ENCODE measurements at places on chromosomes 13 and 19.

DNA sequence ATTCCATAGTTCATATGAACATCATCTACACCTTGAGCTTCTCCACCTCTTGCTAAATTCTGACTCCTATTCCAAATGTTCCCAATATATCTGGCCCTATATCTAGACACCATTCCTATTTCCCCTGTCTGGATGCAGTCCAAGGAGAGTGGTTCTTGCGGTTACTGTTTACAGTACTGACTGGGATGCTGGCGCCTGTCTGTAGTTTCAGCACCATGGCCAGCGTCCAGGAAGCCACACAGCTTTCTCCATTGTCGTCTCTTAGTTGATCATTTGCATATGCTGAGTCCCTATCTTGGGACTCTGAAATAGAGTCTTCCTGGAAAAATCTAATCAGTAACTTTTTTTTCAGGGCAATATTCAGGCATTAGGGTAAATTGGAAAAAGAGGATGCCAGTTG is 14.9 kb downstream of the LAIR2 start:
- peak; percentile 59 for DNase-seq

GRCh38 chr19:35816262-35816661 is 3.6 kb upstream of the PRODH2 start:
- no peak for DNase-seq

GRCh38 chr13:37202264-37202663 is 96.8 kb upstream of the CSNK1A1L start:
- no peak for DNase-seq

DNA sequence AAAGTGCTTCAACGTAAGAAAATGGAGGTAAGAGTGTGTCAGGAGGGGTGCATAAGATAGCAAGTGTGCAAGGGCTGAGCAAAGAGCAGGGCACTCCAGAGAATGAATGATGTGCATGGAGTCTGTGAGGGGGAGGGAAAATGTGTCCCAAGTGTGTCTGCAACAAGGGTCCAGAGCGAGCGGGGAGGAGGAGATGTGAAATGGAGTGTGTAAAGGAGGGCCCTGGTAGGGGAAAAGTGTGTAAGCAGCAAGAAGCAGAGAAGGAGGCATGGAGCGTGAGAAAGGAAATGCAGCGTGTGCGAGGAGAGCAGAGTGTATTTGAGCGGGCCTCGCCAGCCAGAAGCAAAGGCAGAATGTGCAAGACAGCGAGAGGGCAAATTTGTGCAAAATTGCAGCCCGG is 11.8 kb downstream of the C19orf81 start:
- DNase-seq, result no peak

- no peak for DNase-seq
These were observed 258.8 kb upstream of the IRS2 start for GRCh38 chr13:110045202-110045601.

GRCh38 chr13:81927347-81927746 is 1586.4 kb upstream of the SPRY2 start:
- no peak for DNase-seq

DNA sequence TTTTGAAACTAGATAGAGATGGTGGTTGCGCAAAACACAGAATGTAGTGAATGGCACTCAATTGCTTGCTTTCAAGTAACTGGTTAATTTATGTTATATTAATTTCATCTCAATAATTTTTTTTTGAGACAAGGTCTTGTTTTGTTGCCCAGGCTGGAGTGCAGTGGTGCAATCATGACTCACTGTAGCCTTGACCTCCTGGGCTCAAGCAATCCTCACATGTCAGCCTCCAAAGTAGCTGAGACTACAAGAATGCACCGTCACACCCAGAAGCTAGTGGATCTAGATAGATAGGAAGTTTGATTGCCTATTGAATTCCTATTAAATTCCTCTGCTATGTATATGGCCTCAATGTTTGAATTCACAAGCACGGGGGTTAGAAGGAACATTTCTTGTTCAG is 26.4 kb upstream of the ADGRE2 start:
- no peak for DNase-seq

- DNase-seq, result peak; percentile 13
These were observed 8.1 kb upstream of the ADGRE2 start for GRCh38 chr19:14786421-14786851.

All from bone marrow (tissue), 2 donors.